ENCODE measurements at places on chromosomes 7 and 10. TPM values are rescaled to one million over a fixed set of nuclear protein-coding genes. Genes with fewer than 3 reads are reported as not detected.

DNA sequence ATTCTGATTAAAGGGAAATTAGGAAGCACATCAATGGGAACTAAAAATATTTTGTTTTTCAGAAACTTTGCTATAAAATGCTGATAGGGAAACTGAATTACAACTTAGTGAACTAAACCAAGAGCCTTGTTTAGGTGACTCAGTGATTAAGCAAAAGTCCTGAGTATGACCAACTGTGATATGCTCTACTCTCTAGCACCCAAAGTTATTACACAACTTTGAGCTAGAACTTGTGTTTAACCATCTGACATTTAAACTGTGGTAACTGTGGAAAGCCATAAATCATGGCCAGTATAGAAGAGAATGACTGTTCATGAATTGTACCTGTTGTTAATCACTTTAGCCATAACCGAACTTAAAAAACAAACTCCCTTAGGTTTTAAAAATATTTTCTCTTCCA lies 127.4 kb downstream of the ZNF365 start:
- peak; percentile 7 for DNase-seq

GRCh38 chr10:129105266-129105665 lies 361.8 kb upstream of the MGMT start:
- peak; percentile 92 for DNase-seq

DNA sequence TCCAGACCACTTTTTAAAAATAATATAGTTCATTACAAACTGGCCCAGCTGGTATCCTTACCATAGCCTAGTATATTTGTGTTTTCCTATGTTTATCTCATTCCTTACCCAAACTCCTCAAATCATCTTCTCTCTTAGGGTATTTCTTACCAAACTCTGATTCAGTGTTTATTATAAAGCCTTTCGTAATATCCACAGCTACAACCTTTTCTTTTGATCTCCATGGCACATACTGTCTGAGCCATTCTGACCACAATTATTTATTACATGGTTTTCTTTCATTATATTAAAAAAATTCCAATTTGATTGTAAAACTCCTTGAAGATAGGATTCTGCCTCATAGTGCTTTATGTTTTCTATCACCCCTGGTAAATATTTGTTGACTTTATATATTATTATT lies 94.2 kb downstream of the LRMDA start:
- no peak for DNase-seq

The SUMF2 gene
- 199 TPM for total RNA-seq

DNA sequence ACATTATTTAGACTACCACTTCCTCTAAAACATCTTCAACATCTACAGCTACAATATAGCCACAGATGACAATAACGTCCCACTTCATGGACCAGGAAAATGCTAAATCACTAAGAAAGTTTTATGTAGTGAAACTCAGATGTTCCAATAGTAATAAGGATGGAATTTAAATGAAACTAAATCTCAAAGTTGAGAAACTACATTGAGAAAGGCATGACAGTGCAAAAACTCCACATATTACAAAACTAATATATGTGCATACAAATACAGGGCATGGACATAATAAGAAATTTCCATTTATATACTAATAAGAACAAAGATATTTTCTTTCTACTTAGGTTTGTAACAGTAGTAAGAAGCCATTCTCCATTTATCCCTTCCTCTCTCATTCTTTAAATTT lies 31.1 kb downstream of the POT1 start:
- no peak for DNase-seq

- DNase-seq = peak; percentile 5
Measured at GRCh38 chr10:109784236-109784635, 139.1 kb downstream of the XPNPEP1 start.

The GIMAP4 gene
- total RNA-seq = 1.3 TPM

The SPDYE9 gene
- 0.08 TPM for total RNA-seq

GRCh38 chr7:15370441-15370840 lies 191.4 kb downstream of the AGMO start:
- no peak for DNase-seq

- peak; percentile 70 for DNase-seq
Measured at GRCh38 chr10:32413513-32413912, 32.4 kb upstream of the CCDC7 start.

The COL13A1 gene
- 6.0 TPM for total RNA-seq

DNA sequence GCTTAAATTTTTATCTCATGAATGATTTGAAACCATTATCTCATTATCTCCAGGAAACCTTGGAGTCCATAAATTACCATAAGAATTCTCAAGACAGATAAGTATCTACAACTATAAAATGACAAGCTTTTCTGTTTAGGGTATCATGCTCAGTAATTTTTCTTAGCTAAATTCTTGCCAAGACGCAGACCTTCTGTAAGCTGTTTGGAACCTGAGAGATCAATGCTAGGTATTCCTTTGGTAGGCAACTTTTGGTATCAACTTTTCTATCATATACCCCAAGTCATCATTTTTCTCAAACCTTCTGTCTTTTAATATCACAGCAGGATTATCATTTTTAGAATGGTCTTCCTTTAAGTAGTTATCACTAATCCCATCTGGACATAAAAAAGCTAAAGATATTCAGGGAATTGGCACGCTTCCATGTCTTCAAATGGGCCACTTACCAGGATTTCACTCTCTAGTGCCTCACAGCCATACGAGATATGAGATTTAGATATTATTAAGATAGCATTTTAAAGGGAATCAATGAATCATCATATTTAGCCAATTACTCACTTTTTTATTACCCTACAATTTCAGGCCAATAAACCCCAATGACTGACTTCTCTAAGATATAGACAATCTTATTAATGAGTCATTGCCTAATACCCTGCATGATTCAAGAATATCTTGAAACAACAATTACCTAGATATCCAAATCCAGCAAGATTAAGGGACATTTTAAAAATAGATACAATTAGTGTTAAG lies 544.1 kb downstream of the HTR7 start:
- DNase-seq = peak; percentile 70

The DKK1 gene
- total RNA-seq = 123 TPM

GRCh38 chr7:135160858-135161653 lies 9.5 kb downstream of the CYREN start:
- peak; percentile 32 for DNase-seq

DNA sequence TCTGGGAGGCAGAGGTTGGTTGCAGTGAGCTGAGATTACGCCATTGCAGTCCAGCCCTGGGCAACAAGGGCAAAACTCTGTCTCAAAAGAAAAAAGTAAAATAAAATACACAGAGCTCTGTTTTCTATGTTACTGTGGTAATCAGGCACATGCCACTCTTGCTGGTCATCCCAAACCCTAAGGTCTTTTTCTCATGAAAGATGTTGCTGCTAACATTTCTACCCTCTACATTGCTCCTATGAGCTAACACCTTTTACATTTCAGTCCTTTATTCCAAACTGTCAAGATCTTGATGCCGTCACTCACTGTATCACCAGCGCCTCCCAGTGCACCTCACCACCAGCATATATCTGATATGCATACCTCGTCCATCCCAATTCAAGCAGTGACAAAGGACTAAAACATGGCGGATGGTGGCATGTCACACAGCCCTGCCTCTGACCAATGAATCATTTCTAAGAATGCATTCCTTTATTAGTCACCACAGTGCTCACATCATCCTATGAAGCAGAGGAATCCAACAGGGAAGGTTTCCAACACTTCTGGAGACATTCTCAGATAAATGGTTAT lies 4.3 kb downstream of the DAGLB start:
- DNase-seq = peak; percentile 95

DNA sequence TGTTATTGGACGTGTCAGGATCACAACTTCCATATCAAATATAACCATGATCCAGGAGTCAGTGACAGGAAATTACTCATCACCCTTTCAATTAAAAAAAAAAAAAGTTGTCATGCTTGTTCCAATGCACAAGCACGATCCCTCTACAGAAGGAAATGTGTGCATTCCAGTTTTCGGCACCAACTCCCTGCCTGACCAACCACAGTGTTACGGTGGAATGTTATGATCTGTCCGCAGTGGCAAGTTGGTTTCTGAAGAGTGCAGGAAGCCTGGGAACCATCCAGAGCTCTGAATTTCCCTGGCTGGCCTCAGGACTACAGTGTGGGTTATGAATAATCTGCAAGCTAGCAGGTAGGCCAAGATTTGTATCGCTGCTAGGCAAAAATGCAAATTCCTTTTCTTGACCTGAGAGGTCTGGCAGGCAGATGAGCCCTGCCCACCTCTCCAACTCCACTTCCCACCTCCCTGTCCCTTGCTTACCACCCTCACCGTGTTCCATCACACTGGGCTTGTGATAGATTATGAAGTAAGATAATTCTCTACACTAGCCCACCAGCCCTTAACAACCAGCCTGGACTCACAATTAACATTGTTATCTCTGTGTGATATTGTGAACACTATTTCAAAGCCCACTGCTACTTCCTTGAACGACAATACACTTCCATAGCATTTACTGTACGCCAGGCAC lies 20.4 kb downstream of the FRMPD2 start:
- DNase-seq = peak; percentile 10

The FAM25A gene
- total RNA-seq = not detected

- no peak for DNase-seq
Measured at GRCh38 chr10:118977022-118977599, 52.4 kb upstream of the NANOS1 start.

- DNase-seq = peak; percentile 46
Measured at GRCh38 chr10:125768219-125768855, 7.3 kb downstream of the MMP21 start.

DNA sequence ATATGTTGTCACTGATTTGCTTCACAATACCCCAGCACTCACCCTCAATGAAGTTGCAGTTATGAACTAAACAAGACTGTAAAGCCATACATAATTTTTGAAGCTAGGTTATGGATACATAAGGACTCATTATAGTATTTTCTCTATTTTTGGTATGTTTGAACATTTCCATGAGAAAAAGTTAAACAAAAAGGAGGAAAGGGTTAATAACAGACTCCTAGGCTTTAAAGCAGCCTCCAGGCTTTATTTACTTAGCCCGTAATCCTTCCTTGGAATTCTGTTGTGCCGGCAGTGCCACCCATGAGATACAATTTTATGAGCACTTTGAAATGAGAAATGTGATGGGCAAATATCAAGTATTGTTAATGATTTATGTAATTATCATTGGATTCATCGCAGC lies 2.1 kb upstream of the DENND11 start:
- DNase-seq = no peak

The EPO gene
- total RNA-seq = not detected

DNA sequence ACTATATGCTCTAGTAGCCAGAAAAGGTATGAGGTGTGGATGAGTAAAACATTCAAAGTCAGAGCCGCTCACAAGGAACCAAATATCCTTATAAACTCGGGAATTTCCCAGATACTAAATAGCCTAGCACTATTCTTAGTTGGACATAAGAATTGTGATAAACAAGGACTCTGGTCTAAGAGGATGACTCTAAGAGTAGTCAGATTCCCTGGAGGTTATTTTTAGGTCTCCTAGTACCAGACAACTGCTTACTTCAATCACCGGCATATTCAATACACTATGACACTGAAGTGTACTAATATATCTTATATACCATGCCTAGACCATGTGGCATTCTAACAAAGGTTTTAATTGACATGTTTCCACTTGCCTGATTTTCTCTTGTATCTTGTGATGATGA lies 56.5 kb downstream of the LMBR1 start:
- no peak for DNase-seq

DNA sequence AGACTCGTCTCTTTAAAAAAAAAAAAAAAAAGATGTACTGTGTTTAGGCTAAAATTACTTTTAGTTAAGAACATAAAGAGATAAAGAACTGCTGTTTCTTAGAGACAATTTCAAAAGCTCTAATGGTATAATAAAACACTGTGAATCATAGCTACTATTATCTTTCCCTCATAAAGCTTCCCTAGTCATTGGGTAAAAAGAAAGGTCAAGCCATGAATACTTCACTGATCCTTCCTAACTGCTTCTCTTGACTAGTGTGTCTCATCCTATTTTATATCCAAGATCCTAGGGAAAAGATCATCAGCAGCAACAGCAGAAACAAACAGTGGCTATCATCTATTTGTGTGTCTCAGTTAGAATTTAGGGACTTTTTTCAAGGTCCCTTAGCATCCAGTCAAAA lies 10.5 kb downstream of the YME1L1 start:
- no peak for DNase-seq

GRCh38 chr10:110863361-110863760 lies 8.4 kb upstream of the PDCD4 start:
- DNase-seq = no peak

DNA sequence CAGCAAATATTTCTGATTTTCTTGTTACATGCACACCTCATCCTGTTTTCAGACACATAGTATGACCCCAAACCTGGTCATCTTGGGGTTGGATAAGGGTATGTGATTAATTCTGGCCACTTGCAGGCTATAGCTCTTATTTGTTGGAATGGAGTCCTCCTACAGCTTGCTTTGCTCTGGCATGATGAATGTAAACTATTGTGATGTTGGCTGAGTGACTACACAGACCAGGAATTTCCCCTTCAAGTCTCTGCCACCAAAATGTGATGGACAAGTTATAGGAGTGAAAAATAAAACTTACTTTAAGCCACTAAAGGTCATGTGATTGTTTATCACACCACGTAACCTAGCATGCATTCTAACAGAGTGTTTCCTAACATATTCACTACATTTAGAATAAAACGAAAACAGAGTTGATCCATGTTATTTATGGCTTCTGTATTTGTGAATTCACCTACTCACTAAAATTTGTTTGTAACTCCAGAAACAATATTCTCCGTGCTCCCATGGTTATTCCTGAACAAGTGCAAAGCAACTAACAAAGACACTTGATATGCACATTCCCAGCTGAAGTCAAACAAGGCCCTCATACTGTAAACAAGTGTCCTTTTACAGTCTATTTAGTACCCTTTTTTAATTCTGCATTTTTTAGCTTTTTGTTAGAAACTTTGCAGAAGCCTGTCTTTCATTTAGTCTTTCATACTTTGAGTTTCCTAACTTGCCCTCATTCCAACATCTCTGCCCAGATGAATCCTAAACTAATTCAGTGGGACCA lies 599.2 kb upstream of the PCDH15 start:
- DNase-seq = no peak

DNA sequence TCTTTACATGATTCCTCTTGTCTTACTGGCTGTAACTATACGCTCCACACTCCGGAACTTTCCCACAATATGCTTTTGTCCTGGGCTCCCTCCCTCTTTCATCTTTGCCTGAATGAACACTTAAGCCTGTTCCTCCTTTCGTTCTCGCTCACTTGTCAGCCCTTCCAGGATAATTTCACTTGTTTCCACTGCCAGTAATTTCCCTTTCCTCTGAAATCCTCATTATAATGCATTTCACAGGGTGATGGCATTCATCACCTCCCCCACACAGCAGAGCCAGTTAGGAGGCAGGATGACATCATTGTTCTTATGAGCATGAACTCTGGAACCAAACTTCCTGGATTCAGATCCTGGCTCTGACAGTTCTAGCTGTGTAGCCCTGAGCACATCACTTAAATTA lies 372.6 kb downstream of the GPR158 start:
- no peak for DNase-seq
